ENCODE measurements at places on chromosomes 2 and 18. TPM values are rescaled to one million over a fixed set of nuclear protein-coding genes. Genes with fewer than 3 reads are reported as not detected.
A peak's percentile ranks its signal among the peaks of the same experiment; 100 is the strongest.

DNA sequence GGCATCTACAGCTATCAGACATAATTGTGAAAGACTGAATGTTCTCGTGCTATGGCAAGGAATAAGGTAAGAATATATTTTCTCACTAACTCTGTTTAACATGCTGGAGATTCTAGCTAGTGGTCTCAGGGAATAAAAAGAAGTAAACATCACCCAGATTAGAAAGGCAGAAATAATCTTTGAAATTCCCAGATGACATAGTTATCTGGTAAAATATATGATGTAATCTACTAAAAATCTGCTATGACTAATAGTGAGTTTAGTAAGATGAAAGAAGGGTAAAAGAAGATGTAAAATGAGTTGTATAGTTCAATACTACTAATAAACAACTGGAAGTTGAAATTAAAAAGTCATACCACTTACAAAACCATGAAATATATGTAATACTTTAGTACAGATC lies 134.2 kb downstream of the DSC3 start:
- no peak for DNase-seq

DNA sequence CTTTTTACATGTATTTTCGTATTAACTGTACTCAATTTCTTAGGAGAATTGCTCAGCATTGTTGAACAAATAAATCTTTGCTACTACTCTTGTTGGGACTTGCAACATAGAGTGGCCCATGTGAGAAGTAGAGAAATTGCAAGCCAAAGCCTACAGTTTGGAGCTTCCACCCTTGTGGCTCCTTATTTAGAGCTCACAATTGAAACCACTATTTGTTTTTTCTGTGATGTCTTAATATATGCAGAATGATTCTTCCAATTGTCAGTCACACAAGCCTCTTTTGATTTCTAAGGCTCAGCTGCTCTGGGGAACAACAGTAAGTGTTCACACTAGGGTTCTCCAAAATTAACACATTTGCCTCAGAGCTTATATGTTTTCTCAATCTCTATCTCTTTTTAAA lies 60.2 kb upstream of the GALNT13 start:
- no peak for DNase-seq

DNA sequence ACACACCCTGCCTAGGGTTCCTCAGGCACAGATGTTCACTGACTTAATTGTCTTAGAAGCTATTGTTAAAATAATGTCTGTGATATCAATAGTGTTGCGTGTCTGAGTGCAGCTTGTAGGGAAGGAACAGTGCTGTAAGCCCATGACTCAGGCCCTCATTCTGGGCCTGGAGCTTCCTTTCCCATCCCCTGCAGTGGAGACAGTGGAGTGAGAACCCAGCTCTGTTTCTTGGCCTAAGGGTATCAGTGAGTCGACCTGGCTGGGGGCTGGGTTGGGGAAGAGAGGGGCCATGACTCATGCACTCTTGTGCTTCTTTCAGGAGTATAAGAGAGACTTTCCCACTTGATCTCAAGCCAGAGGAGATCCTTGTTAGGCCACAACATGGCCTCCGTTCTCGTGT lies 106.8 kb downstream of the HRH4 start:
- peak; percentile 54 for DNase-seq

DNA sequence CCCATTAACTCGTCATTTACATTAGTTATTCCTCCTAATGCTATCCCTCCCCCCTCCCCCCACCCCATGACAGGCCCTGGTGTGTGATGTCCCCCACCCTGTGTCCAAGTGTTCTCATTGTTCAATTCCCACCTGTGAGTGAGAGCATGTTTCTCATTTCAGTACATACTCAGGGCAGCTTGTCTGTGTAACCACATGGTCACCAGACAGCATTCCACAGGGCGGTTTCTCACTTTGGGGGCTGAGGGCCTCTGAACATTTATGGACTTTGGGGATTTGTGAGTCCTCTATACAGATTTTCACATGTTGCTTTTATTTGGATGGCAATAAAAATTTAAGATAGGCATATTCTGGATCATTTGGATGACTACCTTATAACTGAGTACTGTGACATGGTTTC lies 84.0 kb downstream of the LYPD6B start:
- no peak for DNase-seq

- no peak for DNase-seq
Measured at GRCh38 chr2:23675506-23675905, 251.4 kb downstream of the ATAD2B start.

- peak; percentile 76 for DNase-seq
Measured at GRCh38 chr2:218396688-218397462, 2.8 kb upstream of the CTDSP1 start.

GRCh38 chr18:27249933-27250332 lies 64.8 kb upstream of the CHST9 start:
- DNase-seq = no peak

DNA sequence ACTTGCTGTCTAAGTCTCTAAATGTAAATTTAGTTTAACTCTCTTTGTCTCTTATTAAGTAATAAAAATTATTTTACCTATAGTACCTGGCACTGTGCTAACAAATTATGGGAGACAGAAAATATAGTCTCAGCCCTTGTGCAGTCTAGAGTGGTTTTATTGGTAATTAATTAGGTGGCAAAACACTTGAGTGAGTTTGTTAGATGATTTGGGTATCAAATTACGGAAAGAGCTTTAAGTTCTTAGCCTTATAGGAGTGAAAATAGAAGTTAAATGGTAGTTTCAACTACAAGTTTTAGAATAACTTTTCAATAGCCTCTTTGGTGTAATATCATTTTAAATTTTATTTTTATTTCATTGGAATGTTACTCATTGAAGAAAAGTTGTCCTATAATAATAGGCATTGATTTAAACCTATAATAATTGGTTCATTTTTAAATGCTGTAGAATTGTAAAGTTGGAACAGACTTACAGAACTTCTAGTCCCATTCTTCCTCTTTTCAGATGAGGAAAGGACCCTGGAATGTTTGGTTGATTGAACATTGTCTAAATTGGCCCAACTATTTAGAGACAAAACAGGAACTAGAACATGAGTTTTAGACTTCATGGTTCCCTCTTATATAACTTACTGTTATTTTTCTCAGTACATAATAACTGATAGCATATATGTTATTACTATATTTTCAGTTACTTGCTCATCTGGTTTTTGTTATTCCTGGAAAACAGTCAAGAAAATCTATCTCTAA lies 10.2 kb upstream of the HTR2B start:
- no peak for DNase-seq

DNA sequence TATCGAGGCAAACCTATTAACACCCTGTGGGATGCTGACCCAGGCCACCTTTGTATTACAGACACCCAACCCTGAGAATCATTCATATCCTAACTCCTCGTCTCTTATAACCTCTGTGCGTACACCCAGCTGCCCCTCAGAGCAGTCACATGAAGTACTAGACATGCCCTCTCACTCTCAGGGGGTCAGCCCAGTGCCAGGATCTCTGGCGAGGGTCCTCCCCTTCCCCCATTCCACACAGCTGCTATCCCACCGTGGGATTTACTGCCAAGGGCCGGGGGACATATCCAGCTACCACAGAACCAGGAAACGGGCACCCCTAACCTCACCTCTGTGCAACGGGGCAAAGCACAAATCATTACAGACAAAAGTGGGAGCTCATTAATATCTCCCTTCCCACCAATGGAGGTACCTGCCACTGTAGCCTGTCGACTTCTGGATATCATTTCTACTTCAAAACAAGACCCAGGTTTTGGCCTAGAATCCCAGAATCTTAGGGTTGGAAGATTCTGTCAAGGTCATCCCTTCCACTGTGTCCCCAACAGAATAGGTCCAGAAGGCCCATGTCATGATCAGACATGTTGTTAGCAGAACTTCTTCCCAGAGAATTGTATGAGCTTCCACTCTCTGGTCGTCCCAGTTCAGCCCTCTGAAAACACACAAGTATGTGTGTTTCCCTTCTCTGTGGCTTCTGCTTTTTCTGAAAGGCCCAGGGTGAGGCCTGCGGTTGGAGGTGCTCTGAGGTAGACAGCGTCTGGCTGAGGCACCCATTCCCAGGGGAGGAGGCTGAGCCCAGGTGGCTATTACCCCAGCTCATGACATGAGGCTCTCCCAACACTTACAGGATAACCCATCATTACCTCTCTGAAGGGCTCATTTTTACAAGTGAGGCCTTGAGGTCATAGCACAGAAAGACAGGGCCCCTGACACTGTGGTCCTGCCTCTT lies 1.7 kb downstream of the TMBIM1 start:
- no peak for DNase-seq

DNA sequence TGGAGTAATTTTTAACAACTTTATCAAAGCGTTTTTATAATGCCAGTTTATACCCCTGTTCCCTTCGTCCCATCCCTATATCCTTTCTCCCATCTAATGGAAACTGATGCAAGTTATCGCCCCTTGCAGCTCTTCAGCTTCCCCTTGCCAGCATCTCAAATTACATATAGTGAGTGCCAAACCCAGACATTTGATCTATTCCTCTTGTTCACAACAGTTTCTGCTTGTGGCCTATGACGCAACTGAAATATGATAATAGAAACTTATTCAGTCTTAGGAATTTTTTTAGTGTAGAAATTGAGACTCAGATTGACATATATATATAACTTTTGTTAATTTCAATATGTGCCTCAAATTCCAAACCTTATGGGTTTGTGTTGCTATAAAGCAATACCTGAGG lies 562.2 kb upstream of the VWC2L start:
- DNase-seq = no peak

DNA sequence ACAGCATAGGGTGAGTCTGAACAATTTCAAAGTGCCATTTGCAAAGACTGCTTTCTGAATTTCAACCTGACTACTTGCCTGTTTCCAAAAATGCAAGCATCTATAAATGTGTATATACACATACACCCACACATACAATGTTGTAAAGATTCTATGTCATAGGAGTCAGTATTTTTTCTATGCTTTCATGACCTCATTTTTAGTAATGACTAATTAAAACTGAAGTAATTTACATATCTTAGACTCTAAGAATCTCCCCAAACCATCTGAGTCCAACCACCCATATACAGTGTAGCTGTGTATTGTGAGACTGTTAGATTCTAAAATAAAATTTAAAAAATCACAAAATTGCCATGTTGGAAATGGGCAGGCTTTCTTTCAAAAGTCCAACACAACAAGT lies 162.0 kb upstream of the STK17B start:
- DNase-seq = no peak

DNA sequence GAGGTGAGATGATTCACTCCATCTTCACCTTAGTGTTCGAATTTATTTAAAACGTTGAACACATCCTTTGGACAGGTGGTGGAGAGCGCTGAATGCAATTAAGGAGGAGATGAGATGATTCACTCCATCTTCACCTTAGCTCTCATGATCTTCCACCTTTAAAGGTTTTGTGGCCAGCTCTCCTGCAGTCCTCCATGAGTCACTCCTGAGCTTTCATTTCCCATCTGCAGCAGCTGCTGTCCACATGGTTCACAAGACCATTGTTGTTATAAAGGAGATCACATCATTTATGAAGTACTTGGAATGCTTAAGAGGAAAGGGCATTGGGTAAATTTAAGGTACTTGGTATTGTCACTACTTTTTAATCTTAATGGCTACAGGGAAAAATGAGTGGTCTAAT lies 298.5 kb downstream of the PAX3 start:
- peak; percentile 25 for DNase-seq

DNA sequence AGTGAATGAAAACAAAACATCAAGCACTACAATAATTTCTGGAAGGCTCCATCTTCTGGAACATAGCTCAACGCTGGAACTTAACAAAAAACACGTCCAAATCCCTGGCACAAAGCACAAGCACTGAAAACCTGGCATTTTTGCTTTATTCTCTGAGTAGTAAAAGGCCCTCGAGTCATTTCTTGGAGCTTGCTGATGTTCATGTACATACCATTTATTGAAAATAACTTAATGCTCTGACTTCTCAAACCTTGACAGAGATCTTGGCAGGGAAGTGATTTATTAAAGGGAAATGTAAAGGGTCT lies 76.5 kb upstream of the STK17B start:
- peak; percentile 50 for DNase-seq

GRCh38 chr2:160672211-160672610 lies 178.6 kb upstream of the RBMS1 start:
- no peak for DNase-seq

GRCh38 chr2:12754643-12755042 lies 37.9 kb downstream of the TRIB2 start:
- DNase-seq = no peak

GRCh38 chr2:19474128-19474527 lies 115.7 kb upstream of the OSR1 start:
- peak; percentile 50 for DNase-seq

DNA sequence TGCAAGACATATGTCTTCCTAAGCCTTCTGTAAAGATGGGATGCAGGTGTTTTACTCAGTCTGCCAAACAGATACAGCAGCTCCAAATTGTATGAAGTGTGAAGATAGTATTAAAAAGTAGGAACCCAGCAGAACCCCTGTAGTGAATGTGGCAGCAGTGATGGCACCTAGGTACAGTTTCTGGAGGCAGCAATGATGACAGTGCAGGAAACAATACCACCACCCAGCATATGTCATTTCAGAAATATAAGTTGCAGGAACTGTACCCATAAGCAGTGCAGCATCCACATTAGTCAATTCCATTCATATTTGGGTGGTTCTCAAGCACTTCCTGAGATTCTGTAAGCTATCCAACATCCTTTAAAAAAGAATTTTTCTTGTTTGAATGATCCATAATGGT lies 46.7 kb upstream of the ATP5MC3 start:
- DNase-seq = no peak

GRCh38 chr2:50401772-50402653 lies 629.9 kb downstream of the NRXN1 start:
- DNase-seq = peak; percentile 14

GATA6 gene
- total RNA-seq = 42.3 TPM

SNORC gene
- 4.1 TPM for total RNA-seq

PKDCC gene
- 24.0 TPM for total RNA-seq

SAG gene
- not detected for total RNA-seq

CD302 gene
- total RNA-seq = 4.4 TPM

DAPL1 gene
- total RNA-seq = not detected

HOXD3 gene
- total RNA-seq = 1.5 TPM

SLC5A6 gene
- 6.2 TPM for total RNA-seq

SERPINB11 gene
- not detected for total RNA-seq

USP37 gene
- total RNA-seq = 4.9 TPM

CD226 gene
- total RNA-seq = 0.10 TPM

GALNT14 gene
- total RNA-seq = 6.3 TPM

CERKL gene
- not detected for total RNA-seq
